Adrenal gland (tissue), 19 donors: ENCODE measurements at places on chromosomes 1 and 21.

- H3K27me3 ChIP-seq = no peaks in the 10 kb centered on the region
- H3K36me3 ChIP-seq = no peaks in the 10 kb centered on the region
- peak; percentile 63 for DNase-seq
- peak overlapping the region; percentile 100 for H3K27ac ChIP-seq
- H3K4me3 ChIP-seq = no peak overlapping the region
Observed at GRCh38 chr1:150563340-150564038, 14.3 kb downstream of the ADAMTSL4 start.

- H3K4me3 ChIP-seq = no peak overlapping the region
- H3K27ac ChIP-seq = peak overlapping the region; percentile 44
- no peaks in the 10 kb centered on the region for H3K36me3 ChIP-seq
- peaks cover 46% of the 10 kb centered on the region for H3K4me1 ChIP-seq
- no peaks in the 10 kb centered on the region for H3K27me3 ChIP-seq
Observed at GRCh38 chr1:25435397-25436108, 4.9 kb downstream of the MACO1 start.

- no peak for DNase-seq
- H3K27me3 ChIP-seq = no peaks in the 10 kb centered on the region
- no peak overlapping the region for H3K27ac ChIP-seq
- peaks cover 48% of the 10 kb centered on the region for H3K4me1 ChIP-seq
- no peak overlapping the region for H3K4me3 ChIP-seq
Observed at GRCh38 chr21:15007716-15008296, 57.0 kb downstream of the NRIP1 start.

DNA sequence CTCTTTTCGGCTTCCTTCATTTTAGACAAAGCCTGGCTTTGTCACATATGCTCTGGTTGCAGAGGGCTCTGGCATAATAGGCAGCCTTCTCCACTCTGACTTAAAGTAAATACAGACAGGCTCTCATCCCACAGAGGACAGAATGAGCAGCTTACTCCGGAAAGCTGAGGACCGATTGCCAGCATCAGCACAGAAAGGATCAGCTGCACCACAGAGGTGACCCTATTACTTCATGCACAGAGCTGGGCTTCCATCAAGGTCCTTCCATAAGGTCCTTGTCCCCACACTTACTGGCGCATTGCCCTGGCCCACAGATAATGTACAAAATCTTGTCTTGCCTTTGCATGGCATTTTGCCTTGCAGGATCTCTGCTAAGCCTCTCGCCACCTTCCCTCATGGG is 67.6 kb downstream of the SEC16B start:
- H3K27me3 ChIP-seq = peaks cover 4% of the 10 kb centered on the region
- no peaks in the 10 kb centered on the region for H3K36me3 ChIP-seq
- H3K4me1 ChIP-seq = no peaks in the 10 kb centered on the region
- no peak for DNase-seq
- H3K27ac ChIP-seq = no peak overlapping the region
- H3K4me3 ChIP-seq = no peak overlapping the region

DNA sequence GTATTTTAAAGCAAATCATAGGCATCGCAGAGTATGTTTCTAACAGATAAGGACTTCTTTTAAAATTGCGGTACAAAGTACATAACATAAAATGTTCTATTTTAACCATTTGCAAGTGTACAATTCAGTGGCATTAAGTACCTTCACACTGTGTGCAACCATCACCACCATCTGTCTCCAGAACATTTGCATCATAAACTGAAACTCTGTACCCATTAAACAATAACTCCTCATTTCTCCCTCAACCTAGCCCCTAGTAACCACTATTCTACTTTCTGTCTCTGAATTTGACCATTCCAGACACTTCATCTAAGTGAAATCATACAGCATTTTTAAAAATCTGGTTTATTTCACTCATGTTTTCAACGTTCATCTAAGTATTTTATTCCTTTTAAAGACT is 16.6 kb upstream of the ATF3 start:
- H3K27ac ChIP-seq = no peak overlapping the region
- no peak for DNase-seq
- H3K36me3 ChIP-seq = no peaks in the 10 kb centered on the region
- H3K4me3 ChIP-seq = no peak overlapping the region
- H3K27me3 ChIP-seq = peaks cover 15% of the 10 kb centered on the region
- peaks cover 5% of the 10 kb centered on the region for H3K4me1 ChIP-seq

GRCh38 chr1:40244138-40244744 is 3.5 kb upstream of the TMCO2 start:
- H3K4me3 ChIP-seq = no peak overlapping the region
- DNase-seq = no peak
- no peaks in the 10 kb centered on the region for H3K27me3 ChIP-seq
- H3K4me1 ChIP-seq = no peaks in the 10 kb centered on the region
- H3K36me3 ChIP-seq = no peaks in the 10 kb centered on the region
- no peak overlapping the region for H3K27ac ChIP-seq

DNA sequence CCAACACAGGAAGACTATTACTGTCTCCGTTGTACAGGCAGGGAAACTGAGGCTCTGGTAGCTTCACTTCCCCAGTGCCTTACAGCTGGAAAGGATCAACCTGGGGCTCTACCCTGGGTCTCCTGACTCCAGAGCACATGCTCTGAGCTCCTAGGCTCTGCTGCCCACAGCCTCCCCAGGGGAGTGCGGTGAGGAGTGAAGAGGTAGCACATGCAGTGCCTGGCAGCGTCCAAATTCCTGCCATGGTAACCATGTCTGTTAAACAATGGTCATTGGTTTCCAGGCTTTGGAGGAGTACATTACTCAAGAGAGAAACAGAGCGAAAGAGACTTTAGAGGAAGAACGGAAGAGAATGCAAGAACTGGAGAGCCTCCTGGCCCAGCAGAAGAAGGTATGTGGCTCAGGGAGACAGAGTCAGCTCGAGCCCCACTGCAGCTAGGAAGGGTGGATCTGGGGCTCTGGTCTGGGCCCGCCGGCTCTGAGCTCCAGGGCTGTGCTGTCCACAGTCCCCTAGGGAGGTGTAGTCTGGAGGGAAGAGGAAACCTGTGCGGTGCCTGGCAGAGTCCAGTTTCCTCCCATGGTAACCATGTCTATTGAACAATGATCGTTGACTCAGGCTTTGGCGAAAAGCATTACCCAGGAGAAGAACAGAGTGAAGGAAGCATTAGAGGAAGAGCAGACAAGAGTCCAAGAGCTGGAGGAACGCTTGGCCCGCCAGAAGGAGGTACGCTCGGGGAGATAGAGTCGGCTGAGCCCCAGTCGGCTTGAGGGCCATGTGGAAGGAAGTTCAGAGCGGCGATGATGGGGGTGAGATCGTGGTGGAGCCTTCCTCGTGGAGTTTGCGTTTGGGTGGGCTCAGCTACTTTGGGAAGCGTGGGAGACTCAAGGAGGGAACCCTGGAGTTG is 64.6 kb upstream of the EFHD2 start:
- H3K27me3 ChIP-seq = no peaks in the 10 kb centered on the region
- H3K36me3 ChIP-seq = no peaks in the 10 kb centered on the region
- peaks cover 18% of the 10 kb centered on the region for H3K4me1 ChIP-seq
- no peak overlapping the region for H3K4me3 ChIP-seq
- peak overlapping the region; percentile 42 for H3K27ac ChIP-seq
- DNase-seq = no peak

GRCh38 chr1:156594190-156594589 is 2.6 kb downstream of the NAXE start:
- H3K4me1 ChIP-seq = peaks cover 13% of the 10 kb centered on the region
- no peaks in the 10 kb centered on the region for H3K36me3 ChIP-seq
- H3K4me3 ChIP-seq = no peak overlapping the region
- no peaks in the 10 kb centered on the region for H3K27me3 ChIP-seq
- no peak overlapping the region for H3K27ac ChIP-seq
- DNase-seq = no peak

- peak; percentile 79 for DNase-seq
- H3K4me3 ChIP-seq = no peak overlapping the region
- H3K36me3 ChIP-seq = no peaks in the 10 kb centered on the region
- H3K27ac ChIP-seq = peak overlapping the region; percentile 73
- no peaks in the 10 kb centered on the region for H3K27me3 ChIP-seq
- H3K4me1 ChIP-seq = peaks cover 41% of the 10 kb centered on the region
Observed at GRCh38 chr1:206714331-206715058, 29.8 kb downstream of the MAPKAPK2 start.

GRCh38 chr1:42429603-42430002 is 26.2 kb downstream of the ZMYND12 start:
- no peak overlapping the region for H3K27ac ChIP-seq
- no peak for DNase-seq
- no peak overlapping the region for H3K4me3 ChIP-seq
- H3K4me1 ChIP-seq = no peaks in the 10 kb centered on the region
- no peaks in the 10 kb centered on the region for H3K27me3 ChIP-seq

DNA sequence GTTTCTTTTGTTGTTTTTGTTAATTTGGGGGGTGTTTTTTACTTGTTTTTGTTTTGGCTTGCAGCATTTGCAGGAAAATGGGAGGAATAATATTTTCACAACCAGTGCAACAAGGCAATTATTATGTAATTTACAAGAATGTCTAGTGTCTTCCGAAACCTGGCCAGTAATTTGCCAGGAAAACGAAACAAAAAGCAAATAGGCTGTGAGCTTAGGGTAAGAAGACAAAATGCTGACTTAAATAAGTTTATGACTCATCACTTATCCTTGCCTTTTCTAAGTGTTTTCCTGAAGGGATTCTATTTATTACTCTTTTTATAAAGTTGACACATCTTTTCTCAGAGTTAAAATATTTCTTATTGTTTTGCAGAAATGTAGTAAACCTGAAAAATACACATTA is 49.8 kb downstream of the KCNT2 start:
- no peaks in the 10 kb centered on the region for H3K27me3 ChIP-seq
- H3K4me3 ChIP-seq = no peak overlapping the region
- no peaks in the 10 kb centered on the region for H3K36me3 ChIP-seq
- no peak for DNase-seq
- no peak overlapping the region for H3K27ac ChIP-seq

DNA sequence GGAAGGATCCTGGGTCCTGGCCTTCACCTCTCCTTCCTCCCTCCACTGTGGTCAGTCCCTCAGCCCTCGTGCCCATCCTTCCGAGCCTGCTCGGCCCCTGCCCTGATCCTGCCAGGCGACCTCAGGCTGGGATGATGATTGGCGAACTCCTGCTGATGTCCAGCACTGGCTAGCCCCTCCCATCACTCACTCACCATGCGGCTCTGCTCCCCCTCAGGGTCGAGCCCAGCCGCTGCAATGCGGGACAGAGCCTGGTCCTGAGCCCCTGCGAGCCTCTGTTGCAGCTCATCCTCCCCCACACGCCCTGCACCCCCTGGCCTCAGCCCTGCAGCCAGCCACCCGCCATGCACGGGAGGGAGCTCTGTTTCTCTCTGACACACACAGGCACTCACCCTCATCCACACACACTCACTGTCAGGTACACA is 100.2 kb downstream of the DMRTB1 start:
- no peaks in the 10 kb centered on the region for H3K36me3 ChIP-seq
- H3K4me1 ChIP-seq = no peaks in the 10 kb centered on the region
- no peak overlapping the region for H3K4me3 ChIP-seq
- no peaks in the 10 kb centered on the region for H3K27me3 ChIP-seq
- H3K27ac ChIP-seq = no peak overlapping the region

DNA sequence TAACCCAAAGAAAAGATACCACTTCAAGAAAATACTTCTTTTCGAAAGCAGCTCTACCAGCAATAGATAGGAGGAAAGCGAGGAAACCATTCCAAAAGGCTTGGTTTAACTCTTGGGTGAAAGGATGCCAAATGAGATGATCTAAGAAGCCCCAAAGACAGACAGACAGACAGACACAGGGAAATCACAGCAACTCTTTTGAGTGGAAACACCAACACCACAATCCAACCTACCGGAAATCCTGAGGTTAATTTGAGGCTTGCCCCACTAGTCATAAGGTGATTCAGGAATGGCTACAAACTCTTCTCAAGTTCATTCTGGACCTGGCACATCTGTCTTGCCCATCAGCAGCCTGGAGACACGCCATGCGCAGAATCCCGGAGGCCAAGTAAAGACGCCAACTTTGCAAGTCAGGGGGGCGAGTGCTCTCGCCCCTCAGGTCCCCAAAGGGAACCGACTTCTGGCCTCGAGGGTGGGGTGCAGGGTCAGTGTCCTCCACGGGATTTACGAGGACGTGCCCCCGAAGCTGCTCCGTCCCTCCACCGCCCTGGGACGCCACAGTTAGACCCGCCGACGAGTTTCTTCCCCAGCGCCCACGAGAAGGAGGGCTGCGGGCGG is 778 bp downstream of the EVI5 start:
- peaks cover 33% of the 10 kb centered on the region for H3K4me1 ChIP-seq
- H3K36me3 ChIP-seq = no peaks in the 10 kb centered on the region
- peak; percentile 64 for DNase-seq
- H3K27me3 ChIP-seq = no peaks in the 10 kb centered on the region
- peak overlapping the region; percentile 97 for H3K27ac ChIP-seq

DNA sequence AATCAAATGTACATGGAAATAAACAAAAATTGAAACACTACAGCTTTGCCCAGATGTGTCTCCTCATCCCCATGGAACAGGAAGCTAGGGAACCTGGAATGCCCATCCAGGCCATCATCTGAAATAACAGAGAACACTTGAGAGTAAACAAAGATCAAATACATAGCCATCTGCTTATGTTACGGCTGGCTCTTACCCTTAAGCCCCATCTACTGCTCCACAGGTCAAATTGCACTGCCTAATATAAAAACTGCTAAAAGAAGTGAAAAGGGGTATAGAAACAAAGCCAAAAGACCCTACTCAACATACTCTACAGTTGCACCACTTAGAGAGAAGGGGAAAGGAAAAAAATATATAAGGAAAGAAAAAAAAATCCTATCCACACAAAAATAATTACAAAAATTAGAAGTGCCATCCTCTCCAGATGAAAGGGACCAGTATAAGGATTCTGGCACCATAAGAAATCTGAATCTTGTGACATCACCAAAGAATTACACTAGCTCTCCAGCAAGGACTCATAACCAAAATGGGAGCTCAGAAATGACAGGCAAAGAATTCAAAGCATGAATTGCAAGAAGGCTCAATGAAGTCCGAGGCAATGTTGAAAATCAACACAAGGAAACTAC is 26.9 kb downstream of the OR6Y1 start:
- H3K36me3 ChIP-seq = no peaks in the 10 kb centered on the region
- DNase-seq = no peak
- H3K27ac ChIP-seq = no peak overlapping the region
- no peaks in the 10 kb centered on the region for H3K27me3 ChIP-seq
- H3K4me1 ChIP-seq = no peaks in the 10 kb centered on the region

DNA sequence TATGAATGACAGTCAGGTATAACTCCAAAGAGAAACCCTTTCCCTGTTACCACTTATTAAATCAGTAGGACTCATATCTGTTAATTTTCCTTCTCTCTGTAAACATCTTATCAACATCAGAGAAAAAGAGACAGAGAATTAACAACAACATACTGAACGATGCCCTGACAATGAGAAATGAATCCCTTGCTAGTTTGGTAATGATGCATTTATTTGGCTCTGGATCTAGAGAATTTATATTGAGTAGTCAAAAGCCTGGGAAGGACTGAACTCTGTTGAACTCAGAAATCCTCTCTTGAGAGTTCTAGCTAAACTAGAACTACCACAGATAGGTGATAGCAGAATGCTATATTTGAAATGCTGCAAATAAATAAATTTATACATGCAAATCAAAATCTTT is 325.6 kb downstream of the DISC1 start:
- no peaks in the 10 kb centered on the region for H3K27me3 ChIP-seq
- no peak overlapping the region for H3K4me3 ChIP-seq
- H3K27ac ChIP-seq = no peak overlapping the region
- no peaks in the 10 kb centered on the region for H3K36me3 ChIP-seq
- no peak for DNase-seq
